ENCODE measurements at places on chromosomes 1 and 21.

DNA sequence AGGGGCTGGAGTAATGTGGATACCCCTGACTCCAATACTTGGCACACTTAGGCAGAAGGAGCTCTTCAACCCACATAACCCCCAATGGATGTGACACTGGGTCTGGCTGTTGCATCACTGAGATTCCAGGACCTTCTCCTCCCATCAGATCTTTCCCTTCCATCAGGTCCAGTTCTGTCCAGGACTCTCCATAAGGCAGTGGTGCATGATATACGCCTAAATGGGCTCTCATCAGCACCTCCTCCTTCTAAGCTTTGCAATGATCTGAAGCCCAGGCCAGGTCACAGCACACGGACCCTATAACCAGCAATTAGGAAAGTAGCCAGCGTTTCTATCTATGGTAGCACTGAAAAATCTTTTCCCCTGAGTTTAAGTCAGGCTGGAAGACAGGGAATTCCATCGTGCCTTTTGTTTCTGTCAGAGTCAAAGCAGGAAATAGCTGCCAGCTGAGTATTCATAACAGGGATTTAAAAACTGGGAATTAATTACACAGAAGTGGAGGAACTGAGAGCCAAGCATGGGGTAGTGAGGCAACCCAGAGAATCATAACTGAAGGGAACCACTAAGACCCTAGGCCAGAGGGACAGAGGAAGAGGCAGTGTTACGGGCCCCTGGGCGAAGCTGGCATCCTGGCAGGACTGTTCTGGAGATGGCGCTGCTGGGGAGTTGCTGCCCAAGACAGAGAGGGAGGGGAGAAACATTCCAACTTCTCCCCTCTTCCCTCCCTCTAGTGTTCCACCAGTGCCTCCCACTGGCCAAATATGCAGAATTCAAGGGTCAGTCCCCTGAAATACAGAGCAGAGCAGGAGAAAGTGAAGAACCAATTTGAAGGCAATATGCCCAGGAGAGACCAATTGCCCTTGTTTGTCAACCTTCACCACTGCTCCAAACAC, 37.5 kb upstream of the HOOK1 start:
- H3K27ac ChIP-seq: no peak overlapping the region
- H3K4me1 ChIP-seq: no peaks in the 10 kb centered on the region
- H3K4me3 ChIP-seq: no peak overlapping the region
- no peak for DNase-seq
- no peaks in the 10 kb centered on the region for H3K36me3 ChIP-seq

DNA sequence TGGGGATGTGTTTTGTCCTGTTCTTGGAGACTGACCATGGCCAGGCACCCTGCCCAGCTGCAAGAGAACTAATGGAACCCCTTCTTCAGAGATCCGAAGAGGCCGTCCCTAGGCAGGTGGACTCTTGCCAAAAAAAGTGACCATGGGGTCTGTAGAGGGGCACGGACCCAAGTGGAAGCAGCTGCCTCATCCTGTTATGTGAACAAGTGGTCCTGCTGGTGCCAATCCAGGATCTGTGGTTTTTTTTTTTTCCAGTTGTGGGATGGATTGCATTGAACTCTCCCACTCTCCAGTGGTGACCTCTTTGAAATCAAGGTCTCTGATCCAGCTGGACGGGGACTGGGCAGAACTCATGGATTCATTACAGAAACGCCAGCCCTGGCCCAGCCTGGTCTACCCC, 71.2 kb downstream of the ARHGEF10L start:
- no peaks in the 10 kb centered on the region for H3K36me3 ChIP-seq
- H3K27me3 ChIP-seq: no peaks in the 10 kb centered on the region
- no peak overlapping the region for H3K27ac ChIP-seq
- H3K4me3 ChIP-seq: no peak overlapping the region
- no peak for DNase-seq

- H3K36me3 ChIP-seq: no peaks in the 10 kb centered on the region
- no peaks in the 10 kb centered on the region for H3K4me1 ChIP-seq
- no peaks in the 10 kb centered on the region for H3K27me3 ChIP-seq
- DNase-seq: no peak
- no peak overlapping the region for H3K27ac ChIP-seq
Measured at GRCh38 chr1:73056826-73057225, 774.5 kb upstream of the NEGR1 start.

DNA sequence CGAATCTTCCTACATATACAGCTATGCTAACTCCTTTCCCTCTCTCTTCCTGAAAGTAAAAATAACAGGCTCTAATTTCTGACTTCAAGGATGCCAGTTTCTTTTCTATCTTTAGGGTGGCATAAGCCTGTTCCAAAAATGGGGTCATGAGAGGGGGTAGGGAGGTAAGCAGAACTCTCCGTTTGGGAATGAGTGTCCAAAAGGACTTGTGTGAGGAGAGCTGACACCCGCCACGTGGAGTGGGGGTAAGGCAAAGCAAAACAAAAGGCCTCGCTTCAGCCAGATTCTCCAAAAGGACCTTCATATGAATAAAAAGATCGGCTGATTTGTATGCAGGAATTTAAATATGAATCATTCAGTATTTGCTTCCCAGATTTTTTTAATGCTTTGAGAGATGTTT, 28.6 kb downstream of the PLPPR4 start:
- no peaks in the 10 kb centered on the region for H3K27me3 ChIP-seq
- no peak for DNase-seq
- H3K4me1 ChIP-seq: no peaks in the 10 kb centered on the region

DNA sequence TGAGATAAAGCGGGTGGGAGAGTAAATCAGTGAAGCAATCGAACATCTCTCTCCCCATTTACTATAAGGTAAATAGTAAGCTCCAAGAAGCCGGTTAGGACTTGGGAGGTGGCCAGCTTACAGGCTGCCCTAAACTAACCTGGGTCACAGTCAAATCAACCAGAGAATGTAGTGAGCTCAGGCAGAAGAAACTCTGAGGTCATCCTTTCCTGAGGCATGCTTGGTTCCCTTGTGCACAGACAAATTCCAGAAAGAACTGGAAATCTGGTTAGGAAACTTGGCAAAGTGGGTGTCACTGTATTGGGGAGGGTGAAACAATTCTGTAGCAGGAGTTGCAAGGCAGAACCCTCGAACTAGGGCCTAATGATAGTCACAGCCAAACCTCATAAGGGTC, 72.5 kb downstream of the NTMT2 start:
- no peaks in the 10 kb centered on the region for H3K36me3 ChIP-seq
- H3K27me3 ChIP-seq: peaks cover 64% of the 10 kb centered on the region
- no peak overlapping the region for H3K4me3 ChIP-seq
- H3K27ac ChIP-seq: no peak overlapping the region
- DNase-seq: no peak

GRCh38 chr1:54872036-54872331, 15.0 kb downstream of the DHCR24 start:
- no peaks in the 10 kb centered on the region for H3K4me1 ChIP-seq
- no peak overlapping the region for H3K4me3 ChIP-seq
- H3K27ac ChIP-seq: no peak overlapping the region
- H3K36me3 ChIP-seq: peaks cover 6% of the 10 kb centered on the region

DNA sequence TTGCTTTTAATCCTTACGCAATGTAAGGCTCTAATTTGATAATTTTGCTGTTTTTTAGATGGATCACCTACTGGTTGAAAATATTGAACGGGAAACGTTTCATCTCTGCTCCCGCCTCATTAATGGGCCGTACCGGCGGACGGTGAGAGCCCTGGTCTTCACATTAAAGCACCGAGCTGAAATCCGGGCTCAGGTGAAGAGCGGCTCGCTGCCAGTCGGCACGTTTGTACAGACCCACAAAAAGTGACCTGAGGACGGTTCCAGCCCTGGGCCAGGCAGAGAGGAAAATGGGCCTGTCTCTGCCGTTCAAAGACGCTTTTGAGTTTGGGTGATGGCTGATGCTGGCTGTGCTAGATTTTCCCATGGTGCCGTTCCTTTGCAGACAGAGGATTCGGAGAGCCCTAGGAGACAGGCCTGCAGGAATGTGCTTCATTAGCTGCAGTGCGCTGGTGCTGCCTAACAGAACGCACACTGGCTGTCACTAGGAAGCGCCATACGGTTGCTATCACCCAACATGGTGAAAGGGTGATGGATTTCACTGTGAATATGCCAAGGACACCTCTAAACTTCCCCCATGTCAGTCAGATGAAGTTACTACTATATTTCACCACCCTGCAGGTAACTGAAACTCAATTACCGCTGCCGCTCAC, 42.9 kb downstream of the TCEANC2 start:
- H3K36me3 ChIP-seq: peaks cover 10% of the 10 kb centered on the region
- H3K4me3 ChIP-seq: no peak overlapping the region
- H3K27me3 ChIP-seq: no peaks in the 10 kb centered on the region
- no peaks in the 10 kb centered on the region for H3K4me1 ChIP-seq
